ENCODE measurements at places on chromosomes 12 and 14.

DNA sequence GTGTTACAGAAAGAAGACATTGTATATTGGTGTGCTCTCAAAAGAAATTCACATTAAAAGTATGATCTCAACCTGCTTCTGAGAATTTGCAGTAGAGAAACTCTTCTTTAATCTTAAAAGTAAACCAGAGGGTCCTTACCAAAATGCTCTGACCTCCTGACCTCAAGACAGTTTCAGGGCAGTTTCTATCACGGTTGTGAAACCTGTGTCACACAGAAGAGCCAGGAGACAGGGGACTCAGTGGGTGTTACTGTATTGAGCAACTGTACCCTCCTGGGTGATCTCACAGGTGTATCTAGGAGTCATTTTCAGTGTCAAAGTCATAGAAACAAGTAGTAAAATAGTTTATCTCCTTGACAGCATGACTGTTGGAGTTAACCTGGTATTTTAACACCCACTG, 178.0 kb downstream of the GRIP1 start:
- H3K36me3 ChIP-seq: no peaks in the 10 kb centered on the region
- DNase-seq: no peak
- H3K27me3 ChIP-seq: no peaks in the 10 kb centered on the region
- no peak overlapping the region for H3K27ac ChIP-seq

DNA sequence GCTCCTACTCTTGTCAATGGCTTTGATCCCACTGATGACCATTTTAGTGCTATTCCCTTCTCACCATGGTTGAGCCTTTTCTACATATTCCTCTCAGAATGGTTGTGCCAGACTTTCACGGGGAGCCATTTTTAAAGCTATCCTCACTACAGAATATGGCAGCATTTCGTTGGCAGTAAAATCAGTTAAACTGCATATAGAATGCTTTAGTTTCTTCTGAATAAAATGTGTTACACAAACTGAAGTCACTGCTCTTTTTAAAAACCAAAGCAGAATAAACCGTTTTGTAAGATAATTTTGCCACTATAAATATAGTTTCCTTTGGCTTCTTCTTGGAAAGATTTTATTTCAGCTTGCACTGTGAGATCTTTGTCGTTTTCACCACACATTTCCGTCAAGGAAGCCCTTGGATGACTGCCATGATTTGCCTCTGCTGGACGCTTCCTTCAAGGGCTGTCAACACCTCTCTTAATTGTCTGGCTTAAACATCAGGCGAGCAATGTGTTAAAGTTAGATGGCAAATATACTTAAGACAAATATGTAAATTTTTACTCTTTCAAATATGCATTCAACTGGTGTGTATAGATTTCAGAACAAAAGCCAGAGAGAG, 624.2 kb downstream of the DIO2 start:
- no peaks in the 10 kb centered on the region for H3K36me3 ChIP-seq
- DNase-seq: no peak
- no peaks in the 10 kb centered on the region for H3K27me3 ChIP-seq
- no peak overlapping the region for H3K27ac ChIP-seq

DNA sequence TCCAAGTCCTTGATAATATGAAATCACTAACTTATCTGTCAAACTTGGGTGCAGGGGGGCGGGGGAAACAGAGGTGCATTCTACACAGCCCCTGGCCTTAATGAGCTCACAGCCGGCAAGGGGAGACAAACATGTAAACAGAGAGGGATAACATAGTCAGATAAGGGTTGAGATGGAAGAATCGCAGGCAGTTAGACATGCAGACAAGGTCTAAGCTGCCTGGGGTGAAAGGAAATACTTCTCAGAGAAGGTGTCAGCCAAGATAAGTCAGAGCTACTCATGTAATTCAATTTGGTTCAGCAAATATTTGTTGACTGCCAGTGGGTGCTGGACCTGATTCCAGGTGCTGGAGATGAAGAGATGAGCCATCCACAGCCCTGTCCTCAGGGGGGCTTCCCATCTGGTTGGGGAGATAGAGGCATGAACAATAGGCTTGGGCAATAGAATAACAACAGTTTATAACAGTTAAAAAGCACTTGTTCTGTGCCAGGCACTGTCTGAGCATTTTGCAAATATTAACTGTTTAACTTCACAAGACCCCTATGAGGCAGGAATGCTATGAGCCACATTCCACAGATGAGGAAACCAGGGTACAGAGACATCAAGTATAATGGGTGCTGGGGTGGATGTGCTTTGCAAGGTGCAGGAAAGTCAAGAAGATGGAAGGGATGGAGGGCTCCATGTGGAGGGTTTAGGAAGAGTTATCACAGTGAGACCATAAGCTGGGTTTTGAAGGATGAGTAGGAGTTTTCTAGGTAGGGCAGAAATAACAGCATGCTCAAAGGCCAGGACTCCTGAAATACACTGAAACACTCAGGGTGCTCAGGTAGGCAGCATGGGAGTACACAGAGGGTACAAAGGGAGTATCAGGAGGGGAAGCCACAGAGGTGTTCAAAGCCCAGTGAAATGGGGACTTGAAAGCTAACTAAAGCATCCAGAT, 79.0 kb downstream of the WSCD2 start:
- H3K27ac ChIP-seq: no peak overlapping the region
- H3K4me3 ChIP-seq: no peak overlapping the region
- no peaks in the 10 kb centered on the region for H3K36me3 ChIP-seq
- no peak for DNase-seq

GRCh38 chr14:33499687-33500086, 451.2 kb downstream of the EGLN3 start:
- H3K4me1 ChIP-seq: no peaks in the 10 kb centered on the region
- DNase-seq: no peak
- no peak overlapping the region for H3K27ac ChIP-seq
- H3K27me3 ChIP-seq: no peaks in the 10 kb centered on the region
- H3K36me3 ChIP-seq: no peaks in the 10 kb centered on the region

All from prostate gland (tissue), 2 donors.